Skeletal muscle tissue (tissue), 5 donors: ENCODE measurements at places on chromosomes 13 and 19. TPM values are rescaled to one million over a fixed set of nuclear protein-coding genes. Genes with fewer than 3 reads are reported as not detected.

Gene S1PR4
- total RNA-seq = 2.1 TPM

Gene HMGB1
- 61.6 TPM for total RNA-seq

Gene TINCR
- total RNA-seq = not detected

Gene ANGPTL8
- total RNA-seq = 3.1 TPM

Gene KIR3DL2
- total RNA-seq = not detected

Gene ANKRD24
- total RNA-seq = not detected

Gene ATP8B3
- 0.52 TPM for total RNA-seq

Gene EPSTI1
- 1.6 TPM for total RNA-seq

Gene MAST1
- total RNA-seq = not detected

Gene NLRP4
- not detected for total RNA-seq

Gene TFPT
- 12.0 TPM for total RNA-seq

Gene KLK3
- not detected for total RNA-seq

Gene WDR87
- not detected for total RNA-seq

Gene EXOC3L2
- 2.1 TPM for total RNA-seq

Gene ZSCAN4
- total RNA-seq = not detected

Gene NECTIN2
- 31.8 TPM for total RNA-seq

Gene SWSAP1
- total RNA-seq = 0.52 TPM

Gene EFNA2
- 1.0 TPM for total RNA-seq

Gene OCEL1
- total RNA-seq = 4.7 TPM

Gene URAD
- not detected for total RNA-seq

Gene B3GNT8
- total RNA-seq = 0.52 TPM

Gene SYNE4
- total RNA-seq = not detected

Gene CYP4F2
- not detected for total RNA-seq

Gene LMTK3
- not detected for total RNA-seq

Gene RNF113B
- not detected for total RNA-seq

Gene ZNF729
- not detected for total RNA-seq

Gene CERS1
- 17.7 TPM for total RNA-seq

Gene HPN
- total RNA-seq = 0.52 TPM

Gene DIRAS1
- total RNA-seq = 1.6 TPM

Gene ZBTB32
- total RNA-seq = not detected

Gene LILRA1
- not detected for total RNA-seq

Gene CYP2B6
- not detected for total RNA-seq

Gene PRTN3
- 4.7 TPM for total RNA-seq

Gene VAV1
- 4.7 TPM for total RNA-seq

Gene TDRD12
- 1.6 TPM for total RNA-seq

Gene SRRM5
- not detected for total RNA-seq

Gene PABPC3
- under 0.01 TPM for total RNA-seq

Gene SPIB
- total RNA-seq = under 0.01 TPM

Gene SHD
- total RNA-seq = 24.5 TPM

Gene CSNK1A1L
- total RNA-seq = not detected

Gene CGB1
- total RNA-seq = not detected

Gene ZNF471
- 2.6 TPM for total RNA-seq
